ENCODE measurements at places on chromosomes 3 and 15.

DNA sequence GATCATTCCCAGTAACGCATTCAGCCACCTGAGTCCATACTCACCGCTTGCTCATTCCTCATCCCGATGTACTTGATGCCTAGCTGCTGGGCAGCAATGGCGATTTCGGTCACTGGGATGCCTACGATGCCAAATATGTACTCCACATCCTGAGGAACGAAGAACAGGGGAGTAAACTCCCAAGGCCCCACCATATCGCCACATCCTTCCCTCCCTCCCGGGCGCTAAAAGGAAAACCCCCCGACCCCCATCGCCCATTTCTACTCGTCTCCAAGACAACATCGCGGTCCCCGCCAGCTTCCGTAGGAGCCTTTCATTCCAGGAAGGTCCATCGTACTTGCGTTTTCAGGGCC lies 347 bp downstream of the HACL1 start:
- no peak for DNase-seq

DNA sequence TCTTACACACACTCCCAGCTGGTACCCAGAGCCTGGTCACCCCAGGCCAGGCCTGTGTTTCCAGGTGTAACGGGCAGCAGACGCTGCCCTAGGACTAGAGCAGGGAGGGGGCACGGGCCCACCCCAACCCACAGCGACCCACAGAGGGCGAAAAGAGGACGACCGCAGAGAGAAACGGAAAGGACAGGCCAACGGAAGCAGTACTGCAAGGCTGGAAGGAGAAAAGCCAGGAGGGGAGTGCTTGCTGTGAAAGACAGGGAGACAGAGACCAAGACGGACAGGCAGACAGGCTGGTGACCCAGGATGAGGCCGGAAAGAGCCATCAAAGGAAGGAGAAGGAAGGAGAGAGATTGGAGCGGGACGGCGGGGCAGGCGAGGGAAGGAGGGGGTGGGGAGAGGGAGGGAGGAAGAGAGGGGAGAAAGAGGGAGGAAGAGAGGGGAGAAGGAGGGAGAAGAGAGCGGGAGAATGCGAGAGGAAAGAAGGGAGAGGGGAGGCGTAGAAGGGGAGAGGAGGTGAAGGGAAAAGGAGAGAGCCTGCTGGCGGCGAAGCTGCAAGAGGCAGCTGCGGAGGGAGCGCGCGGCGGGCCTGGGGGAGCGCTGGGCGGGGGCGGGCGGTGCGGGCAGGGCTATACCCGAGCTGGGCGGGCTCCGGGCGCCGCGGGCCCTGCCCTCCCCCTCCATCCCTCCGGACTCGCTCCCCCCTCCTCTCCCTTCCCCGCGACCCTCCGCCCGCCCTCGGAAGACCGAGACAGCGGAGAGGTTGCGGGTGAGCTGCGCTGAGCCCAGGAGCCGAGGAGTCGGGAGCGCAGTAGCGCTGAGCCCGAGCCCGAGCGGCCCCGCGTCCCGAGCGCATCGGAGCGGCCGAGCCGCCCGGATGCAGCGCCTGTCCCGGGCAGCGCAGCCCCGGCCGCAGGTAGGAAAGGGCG lies at the start of gene SLC6A1:
Gene SLC6A1 (plus strand): TSS at position 732 of the 926 bp plus-strand sequence. CDS start 24,464 bp downstream, outside the sequence.
- DNase-seq = no peak

- no peak for DNase-seq
These were observed 64.5 kb upstream of the MLF1 start for GRCh38 chr3:158506456-158506855.

DNA sequence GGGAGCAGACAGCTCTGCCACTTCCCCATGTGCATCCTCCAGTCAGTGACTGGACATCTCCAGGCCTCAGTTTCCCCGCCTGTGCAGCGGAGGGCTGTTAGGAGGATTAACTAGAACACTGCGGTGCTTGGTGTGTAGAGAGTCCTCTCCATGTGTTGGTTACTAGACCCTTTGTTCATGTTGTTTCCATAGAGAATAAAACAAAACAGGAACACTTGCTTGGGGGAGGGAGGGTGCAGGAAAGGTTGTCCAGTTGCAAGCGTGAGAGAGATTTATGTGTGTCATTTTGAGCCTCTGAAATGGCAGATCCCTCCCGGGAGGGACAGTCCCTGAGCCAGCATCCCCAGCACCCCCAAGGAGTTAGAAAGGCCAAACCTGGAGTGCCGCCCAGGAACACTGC lies 184.0 kb upstream of the LYSMD4 start:
- no peak for DNase-seq

DNA sequence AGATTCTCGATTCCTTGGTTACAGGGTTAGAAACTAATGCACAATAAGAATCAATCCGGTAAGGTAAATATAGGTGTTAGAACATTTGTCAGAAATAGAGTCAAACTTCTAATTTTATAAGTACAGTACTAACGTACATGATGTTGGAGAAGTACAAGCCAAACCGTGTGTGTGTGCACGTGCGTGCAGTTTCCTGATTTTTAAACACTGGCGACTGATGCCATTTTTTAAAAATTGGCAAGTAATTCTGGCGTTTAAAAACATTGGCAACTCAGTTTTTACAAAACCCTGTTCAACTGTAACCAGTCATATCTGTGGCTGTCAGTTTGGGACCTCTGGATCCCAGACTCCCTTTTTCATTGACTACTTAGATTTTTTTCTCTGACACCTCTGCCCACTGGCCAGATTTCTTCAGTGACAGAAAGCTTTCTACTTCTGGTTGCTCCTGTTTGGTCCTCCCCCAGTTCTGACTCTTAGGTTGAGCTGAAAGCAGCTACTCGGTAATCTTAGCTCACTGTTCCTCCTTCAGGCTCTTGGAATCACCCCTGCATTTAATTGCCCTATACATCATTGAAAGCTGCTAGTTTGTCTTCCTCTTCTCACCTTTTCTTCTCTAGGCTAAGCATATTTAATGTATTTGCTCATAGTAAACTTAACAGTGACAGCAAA lies 843 bp downstream of the ATG7 start:
- no peak for DNase-seq

GRCh38 chr3:29281344-29282241 lies 722 bp downstream of the RBMS3 start:
- DNase-seq = no peak

DNA sequence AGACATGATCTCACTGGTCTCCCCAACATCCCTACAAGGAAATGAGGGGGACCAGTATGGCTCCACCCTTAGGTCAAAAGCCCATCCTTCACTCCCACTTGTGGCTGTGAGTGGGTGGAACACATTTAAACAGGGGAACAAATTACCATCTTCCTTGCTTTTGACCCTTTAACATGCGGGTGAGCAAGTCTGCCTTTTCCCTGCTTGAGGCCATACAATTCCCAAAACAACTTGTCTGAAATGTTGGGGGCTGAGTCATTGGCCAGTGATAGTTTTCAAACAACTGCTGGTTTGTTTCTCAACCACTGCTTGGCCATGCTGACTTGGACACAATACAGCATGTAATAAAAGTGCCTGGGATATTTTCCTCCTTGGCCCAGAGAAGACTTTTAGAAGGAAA lies 39.6 kb downstream of the COL8A1 start:
- DNase-seq = no peak

DNA sequence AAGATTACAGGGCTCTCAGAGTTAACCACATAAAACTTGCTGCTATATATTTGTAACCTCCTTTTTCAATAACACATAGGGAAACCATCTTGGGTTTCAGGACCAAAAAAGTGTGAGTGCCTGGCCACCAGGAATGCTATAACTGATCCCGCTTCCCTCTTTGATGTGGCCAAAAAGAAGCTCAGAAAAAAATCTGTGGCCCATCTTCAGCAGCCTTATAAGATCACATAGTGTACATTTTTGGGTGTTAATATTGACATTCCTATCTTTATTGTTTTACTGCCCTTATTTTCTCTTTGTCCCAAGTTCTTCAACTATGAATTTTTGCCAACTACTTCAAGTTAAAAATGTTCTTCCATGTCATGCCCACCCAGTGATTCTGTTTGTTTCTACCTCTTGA lies 102.8 kb downstream of the LIPC start:
- no peak for DNase-seq

- no peak for DNase-seq
These were observed 90.6 kb downstream of the TNFAIP8L3 start for GRCh38 chr15:51004103-51004551.

DNA sequence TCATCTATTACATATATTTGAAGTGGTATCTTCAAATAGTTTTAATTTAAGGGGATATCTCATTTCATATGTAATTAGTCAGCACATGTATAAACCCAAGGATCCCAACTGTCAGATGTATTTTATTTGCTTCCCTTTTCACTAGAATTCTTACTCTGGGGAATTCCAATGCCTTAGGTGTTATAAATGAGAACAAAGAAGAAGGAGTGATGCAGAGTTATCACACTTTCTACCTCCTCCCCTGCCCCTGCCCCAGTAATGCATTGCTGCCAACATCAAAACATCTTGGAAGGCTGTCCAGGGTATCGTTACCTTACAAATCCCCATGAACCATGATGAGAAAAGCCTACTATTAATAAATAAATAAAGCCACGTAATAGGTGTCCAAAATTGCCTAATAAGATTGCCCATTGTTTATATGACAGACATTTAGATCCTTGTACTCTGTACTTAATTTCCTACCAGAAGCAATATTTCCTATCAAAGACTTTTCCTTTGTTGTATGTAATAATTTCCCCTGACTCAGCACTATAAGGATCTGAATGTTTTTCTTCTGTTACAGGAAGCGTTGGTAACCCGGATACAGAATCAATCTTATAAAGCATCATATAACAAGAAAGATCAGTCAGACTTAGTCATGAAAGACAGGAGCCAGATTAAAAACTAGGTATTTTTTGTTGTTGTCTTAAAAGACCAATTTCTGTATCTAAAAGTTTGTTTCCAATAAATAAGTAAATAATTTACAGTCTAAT lies 38.8 kb downstream of the CBLB start:
- DNase-seq = no peak

DNA sequence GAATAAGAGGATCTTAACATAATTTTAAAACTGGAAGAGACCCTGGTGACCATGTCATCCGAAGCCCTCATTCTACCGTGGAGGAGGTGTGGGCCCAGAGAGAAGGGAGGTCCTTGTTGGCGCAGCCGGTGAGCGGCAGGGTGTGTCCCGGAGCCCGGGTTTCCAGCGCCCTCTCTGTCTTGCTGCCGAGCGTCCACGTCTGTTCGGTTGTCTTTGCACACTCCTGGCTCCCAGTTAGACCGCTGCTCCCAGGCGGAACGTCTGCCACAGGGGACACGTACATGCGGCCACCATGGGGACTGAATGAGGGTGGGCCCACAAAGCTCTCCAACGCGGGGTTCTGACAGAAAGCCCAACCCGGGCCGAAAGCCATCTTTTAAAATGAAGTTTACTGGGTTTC lies 6.6 kb upstream of the MUC4 start:
- no peak for DNase-seq

DNA sequence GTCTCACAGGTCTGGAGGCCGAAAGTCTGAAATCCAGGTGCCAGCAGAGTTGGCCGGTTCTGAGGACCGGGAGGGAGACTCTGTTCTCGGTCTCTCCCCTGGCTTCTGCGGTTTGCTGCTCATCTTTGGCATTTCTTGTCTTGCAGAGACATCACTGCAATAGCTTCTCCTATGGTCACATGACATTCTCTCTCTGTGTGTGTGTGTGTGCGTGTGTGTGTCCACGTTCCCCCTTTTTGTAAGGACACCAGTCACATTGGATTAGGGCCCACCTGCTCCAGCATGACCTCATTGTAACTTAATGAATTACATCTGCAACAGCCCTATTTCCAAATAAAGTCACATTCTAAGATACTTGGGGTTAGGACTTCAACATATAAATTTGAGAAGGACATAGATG lies 12.4 kb upstream of the ATP10A start:
- DNase-seq = no peak

Data from stimulated activated CD8-positive, alpha-beta memory T cell treated with anti-CD3 and anti-CD28 coated beads, Interleukin-2, amount 100 ng/mL, for 1 hour (primary cell).